Activated CD4-positive, CD25-positive, alpha-beta regulatory T cell treated with anti-CD3 and anti-CD28 coated beads, Interleukin-2, amount 50 U/mL, for 72 hours (primary cell): ENCODE measurements at places on chromosomes 4 and X.

GRCh38 chr4:13267091-13267490 lies 217.0 kb downstream of the RAB28 start:
- no peak for DNase-seq

GRCh38 chrX:109614951-109615350 lies 10.0 kb downstream of the KCNE5 start:
- DNase-seq: no peak

DNA sequence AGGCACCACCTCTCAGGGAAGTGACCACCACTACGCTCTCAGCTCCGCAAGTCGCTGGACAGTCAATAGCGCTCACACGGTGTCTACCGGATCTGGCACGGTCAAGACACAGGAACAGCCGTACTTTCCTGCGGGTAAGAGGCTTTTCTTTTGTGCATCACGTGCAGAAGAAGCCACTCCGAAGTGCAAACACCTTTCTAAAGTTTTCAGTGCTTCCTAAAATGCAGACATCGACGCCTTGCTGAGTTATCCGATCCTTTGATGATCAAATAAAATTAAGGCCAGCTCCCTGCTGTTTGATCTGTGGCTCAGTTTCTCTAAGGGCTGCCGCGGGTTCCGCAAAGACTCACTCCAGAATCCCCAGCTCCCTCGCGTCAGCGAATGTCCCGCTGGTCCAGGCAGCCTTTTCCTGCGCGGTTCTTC lies 71.8 kb downstream of the FBXO8 start:
- no peak for DNase-seq

- no peak for DNase-seq
Observed at GRCh38 chr4:34464196-34464595, 1780.1 kb downstream of the ARAP2 start.

- no peak for DNase-seq
Observed at GRCh38 chr4:26139310-26139924, 181.4 kb upstream of the RBPJ start.
